IMR-90 (cell line): ENCODE measurements at places on chromosomes 7 and 10. TPM values are rescaled to one million over a fixed set of nuclear protein-coding genes. Genes with fewer than 3 reads are reported as not detected.
A peak's percentile ranks its signal among the peaks of the same experiment; 100 is the strongest.

DNA sequence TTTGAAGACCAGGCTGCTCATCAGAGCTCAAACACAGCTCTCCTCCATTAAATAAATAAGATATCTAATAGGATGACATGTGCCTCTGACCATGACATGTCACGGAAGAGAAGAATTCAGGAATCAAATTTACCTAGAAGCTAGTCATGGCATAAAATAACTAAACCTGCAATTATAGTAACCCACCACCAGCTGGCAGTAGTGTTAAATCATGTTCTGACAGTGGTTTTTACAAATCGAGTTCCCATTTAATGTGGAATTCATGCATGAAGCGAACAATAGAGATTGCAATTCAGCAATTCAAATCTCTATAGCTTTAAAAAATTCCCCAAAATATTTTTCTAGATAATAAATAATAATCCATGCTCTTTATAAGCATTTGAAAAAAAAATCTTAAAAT lies 74.6 kb upstream of the IKZF1 start:
- DNase-seq: peak; percentile 8

ASCC1 gene
- total RNA-seq: 21.0 and 21.9 TPM in 2 replicates

DNA sequence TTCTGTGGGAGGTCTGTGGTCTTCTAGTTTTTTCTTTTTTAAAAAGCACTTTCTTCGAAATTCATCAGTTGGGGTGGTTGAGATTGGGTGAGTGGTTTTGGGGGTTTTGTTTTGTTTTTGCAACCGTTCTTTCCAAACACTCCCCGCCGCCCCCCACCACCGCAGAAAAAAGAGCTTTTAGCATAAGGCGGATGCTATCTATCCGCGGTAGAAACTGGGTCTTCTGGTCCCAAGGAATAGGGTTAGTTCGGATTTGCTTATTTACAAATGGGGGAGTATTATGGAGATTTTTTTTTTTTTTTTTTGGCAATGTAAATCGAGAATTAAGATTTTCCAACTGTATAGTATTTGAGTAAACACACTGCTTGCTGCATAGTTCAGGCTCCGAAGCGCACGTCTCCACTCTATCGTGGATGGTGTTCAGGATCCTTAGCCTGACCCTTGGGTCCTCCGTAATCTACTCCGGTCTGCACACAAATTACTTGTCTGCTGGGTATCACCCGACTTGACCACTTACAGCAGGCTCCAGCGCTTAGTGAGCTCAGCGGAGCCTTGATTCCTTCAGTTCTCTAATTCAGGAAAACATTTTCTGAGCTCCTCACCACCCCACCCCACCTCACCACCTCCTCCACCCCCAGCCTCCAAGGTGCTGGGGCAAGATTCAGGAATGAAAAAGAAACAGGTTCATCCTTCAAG lies 757 bp upstream of the NRCAM start:
- DNase-seq: no peak

DNA sequence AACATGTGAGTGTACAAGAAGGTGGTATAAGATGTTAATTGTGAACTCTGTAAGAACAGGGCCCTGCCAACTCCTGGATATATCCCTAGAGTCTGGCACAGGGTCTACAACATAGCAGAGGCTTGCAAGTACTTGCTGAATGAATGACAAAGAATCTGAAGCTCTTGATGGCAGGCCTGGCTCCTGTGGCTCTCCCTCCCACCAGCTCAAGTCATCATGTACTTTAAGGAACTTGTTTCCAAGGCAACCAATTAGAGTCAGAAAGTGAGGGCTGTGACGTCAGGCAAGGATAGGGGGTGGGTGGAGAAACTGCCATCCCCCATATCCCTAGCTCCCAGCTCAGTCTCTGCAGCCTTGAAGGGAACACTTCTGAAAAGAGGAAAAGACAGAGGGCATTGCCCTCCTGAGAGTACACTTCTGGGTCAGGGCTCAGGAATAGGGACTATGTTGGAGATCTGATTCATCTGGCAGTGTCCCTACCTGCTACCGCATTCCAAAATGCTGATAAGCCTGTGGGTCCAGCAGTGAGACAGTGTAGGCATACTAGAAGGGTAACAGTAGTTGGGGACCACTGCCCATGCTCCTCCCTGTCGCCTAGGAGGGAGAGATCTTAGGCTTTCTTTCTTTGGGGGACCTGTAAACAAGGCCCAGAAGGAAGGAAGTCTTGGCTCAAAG lies 34.6 kb upstream of the BTRC start:
- peak; percentile 19 for DNase-seq

- no peak for DNase-seq
Observed at GRCh38 chr7:46569133-46569465, 648.0 kb upstream of the IGFBP3 start.

GRCh38 chr7:104900525-104901239 lies 113.3 kb upstream of the KMT2E start:
- DNase-seq: no peak
